Left ventricle myocardium inferior (tissue), 1 donor: ENCODE measurements at places on chromosomes 6 and 20.

DNA sequence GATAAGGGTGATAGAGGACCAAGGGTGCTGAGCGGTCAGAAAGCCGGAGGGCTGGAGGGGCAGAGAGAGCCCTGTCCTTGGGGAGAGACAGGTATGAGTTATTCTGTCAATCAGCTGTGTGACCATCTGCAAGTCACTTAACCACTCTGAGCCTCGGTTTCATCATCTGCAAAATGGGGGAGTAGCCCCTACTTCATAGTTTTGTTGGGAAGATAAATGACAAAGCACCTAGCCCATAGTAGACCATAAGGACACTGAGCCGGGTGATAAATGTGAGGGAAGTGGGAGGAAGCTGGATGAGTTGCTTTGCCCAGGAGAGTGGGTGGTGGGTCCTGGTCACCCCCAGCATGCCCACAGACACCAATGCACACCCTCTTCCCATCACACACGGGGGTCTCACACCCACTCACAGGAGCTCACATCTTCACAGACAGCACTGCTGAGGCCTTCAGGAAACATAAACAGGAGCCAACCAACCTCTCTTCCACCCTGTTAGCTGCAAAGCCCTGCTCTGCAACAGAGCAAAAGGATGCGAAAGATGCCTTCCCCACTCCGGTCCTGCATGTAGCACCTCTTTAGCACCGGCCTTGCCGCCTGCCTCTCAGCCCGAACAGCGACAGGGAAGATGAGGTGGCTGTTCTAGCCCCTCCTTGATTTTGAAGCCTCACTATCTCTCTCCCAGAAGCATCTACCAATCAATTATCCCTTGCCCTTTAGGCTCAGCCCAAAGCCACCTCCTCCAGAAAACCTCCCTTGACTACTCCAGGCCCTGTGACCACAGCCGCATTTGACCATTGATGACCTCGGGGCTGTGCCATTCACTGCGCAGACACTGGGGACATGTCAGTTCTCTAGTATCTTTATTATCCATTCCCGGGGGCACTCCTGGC is 18.9 kb downstream of the SPDEF start:
- no peaks in the 10 kb centered on the region for H3K36me3 ChIP-seq
- DNase-seq, result no peak
- H3K27me3 ChIP-seq, result no peaks in the 10 kb centered on the region
- H3K27ac ChIP-seq, result no peak overlapping the region
- no peaks in the 10 kb centered on the region for H3K4me1 ChIP-seq

GRCh38 chr6:167400482-167401138 is 75.7 kb downstream of the TTLL2 start:
- H3K4me1 ChIP-seq, result no peaks in the 10 kb centered on the region
- H3K27me3 ChIP-seq, result peaks cover 19% of the 10 kb centered on the region
- no peak overlapping the region for H3K27ac ChIP-seq
- no peak for DNase-seq
- H3K4me3 ChIP-seq, result no peak overlapping the region

- H3K27ac ChIP-seq, result no peak overlapping the region
- peaks cover 5% of the 10 kb centered on the region for H3K4me1 ChIP-seq
Measured at GRCh38 chr6:166318649-166319600, 10.7 kb upstream of the PRR18 start.

DNA sequence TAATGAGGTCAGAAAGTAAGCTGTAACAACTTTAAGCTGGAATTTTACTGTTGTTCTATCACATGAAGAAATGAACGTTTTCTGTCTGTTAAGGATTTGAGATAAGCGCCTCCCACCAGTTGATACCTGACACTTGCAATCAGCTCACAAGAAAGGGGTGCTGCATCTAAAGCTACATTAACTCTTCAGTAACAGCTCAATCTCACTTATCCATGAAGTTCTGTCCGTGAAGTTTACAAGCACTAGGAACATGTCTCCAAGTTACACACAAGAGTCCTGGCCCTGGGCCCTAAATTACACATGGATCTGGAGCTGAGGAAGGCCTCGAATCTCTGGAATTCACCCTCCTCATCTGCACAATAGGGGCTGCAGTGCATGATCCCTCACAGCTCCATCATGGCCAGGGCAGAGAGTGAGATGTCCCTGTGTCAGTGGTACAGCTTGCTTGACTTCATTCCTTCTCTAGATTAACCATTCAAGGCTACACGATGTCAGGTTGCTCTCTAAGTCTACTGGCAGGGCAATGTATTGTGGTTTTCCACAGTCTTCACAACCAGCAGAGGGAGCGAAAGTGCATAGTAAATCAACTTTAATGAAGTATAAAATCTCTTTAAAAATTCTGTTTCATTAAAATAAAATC is 182.4 kb upstream of the MCHR2 start:
- no peaks in the 10 kb centered on the region for H3K27me3 ChIP-seq
- H3K4me1 ChIP-seq, result peaks cover 3% of the 10 kb centered on the region
- H3K27ac ChIP-seq, result peak overlapping the region; percentile 68
- no peak overlapping the region for H3K4me3 ChIP-seq
- no peaks in the 10 kb centered on the region for H3K36me3 ChIP-seq
- DNase-seq, result no peak

DNA sequence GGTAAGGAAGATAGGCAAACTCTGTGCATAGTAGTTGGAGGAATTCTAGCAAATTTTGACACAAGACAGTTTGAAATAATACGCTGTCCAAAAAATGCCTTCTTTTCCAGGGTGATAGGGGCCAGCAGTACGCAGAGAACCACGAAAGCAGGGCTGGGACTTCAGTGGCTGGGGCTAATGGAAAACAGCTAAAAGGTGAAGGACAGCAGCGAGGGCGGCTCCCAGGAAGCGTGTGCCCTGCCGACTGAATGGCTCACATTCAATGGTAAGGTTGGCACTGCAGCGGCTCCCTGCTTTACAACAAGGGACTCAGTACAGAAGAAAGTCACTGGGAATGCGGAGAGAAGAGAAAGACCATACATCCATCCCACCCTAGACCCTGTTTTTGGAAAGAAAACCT is 131.1 kb downstream of the MYLK4 start:
- no peak for DNase-seq
- no peak overlapping the region for H3K4me3 ChIP-seq
- no peaks in the 10 kb centered on the region for H3K27me3 ChIP-seq
- no peaks in the 10 kb centered on the region for H3K36me3 ChIP-seq
- no peaks in the 10 kb centered on the region for H3K4me1 ChIP-seq

GRCh38 chr6:41739041-41739440 is 3.6 kb upstream of the TFEB start:
- H3K4me3 ChIP-seq, result no peak overlapping the region
- DNase-seq, result no peak
- H3K36me3 ChIP-seq, result no peaks in the 10 kb centered on the region
- no peaks in the 10 kb centered on the region for H3K27me3 ChIP-seq

GRCh38 chr20:39974966-39975501 is 714.0 kb downstream of the MAFB start:
- DNase-seq, result no peak
- no peak overlapping the region for H3K4me3 ChIP-seq
- no peaks in the 10 kb centered on the region for H3K36me3 ChIP-seq
- no peak overlapping the region for H3K27ac ChIP-seq
- no peaks in the 10 kb centered on the region for H3K27me3 ChIP-seq

GRCh38 chr20:39016041-39016440 is 53.9 kb downstream of the DHX35 start:
- no peak overlapping the region for H3K4me3 ChIP-seq
- no peaks in the 10 kb centered on the region for H3K27me3 ChIP-seq
- H3K27ac ChIP-seq, result no peak overlapping the region

DNA sequence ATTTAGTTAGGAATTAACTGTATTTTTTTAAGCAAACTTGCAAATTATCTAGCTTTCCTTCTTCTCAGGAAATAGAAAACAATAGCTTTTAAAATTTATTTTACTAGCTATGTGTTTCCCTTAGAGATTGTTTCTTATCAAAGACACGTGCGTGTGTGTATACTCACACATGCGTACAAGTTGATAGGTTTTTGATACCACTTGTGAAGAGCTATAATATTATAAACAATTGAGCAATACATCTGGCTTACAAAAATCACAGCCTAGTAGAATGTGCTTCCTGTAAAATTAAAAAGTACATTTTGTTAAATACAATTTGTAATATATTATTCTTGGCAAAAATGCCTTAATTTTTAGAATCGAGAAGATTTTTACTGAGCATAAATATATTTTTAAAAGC is 33.9 kb downstream of the COL12A1 start:
- H3K27me3 ChIP-seq, result no peaks in the 10 kb centered on the region
- H3K4me3 ChIP-seq, result no peak overlapping the region
- peak overlapping the region; percentile 2 for H3K27ac ChIP-seq
- no peak for DNase-seq
- no peaks in the 10 kb centered on the region for H3K36me3 ChIP-seq
- H3K4me1 ChIP-seq, result peaks cover 15% of the 10 kb centered on the region

DNA sequence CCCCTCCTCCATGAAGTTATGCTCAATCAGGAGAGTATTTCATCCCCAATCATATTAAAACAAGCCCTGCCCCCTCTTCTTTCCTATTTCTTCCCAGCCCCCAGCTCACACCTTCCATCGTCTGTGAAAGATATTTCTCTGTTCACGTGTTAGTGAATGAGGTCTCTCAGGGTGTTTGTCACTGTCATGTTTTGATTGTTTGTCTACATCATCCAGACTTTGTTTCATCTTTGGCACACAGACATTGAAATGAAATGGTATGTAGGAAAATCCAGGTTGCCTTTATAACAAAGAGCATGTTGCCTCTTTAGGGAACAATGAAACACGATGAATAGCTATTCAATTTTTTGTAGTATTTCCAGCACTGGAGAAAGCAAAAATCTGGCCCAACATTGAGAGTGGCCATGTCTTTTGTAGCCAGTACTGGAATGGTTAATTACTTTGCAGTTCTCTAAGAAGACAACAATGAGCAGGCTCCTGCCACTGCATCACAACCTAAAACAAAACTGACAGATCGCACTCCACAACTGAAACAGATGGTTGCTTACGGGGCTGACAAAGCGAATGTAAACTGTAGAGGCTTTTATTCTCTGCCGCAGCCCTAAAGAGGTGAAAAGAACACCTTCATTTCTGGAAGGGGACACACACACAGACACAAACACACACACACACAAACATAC is 543.6 kb upstream of the CITED2 start:
- no peaks in the 10 kb centered on the region for H3K27me3 ChIP-seq
- peaks cover 5% of the 10 kb centered on the region for H3K4me1 ChIP-seq
- no peak overlapping the region for H3K27ac ChIP-seq

DNA sequence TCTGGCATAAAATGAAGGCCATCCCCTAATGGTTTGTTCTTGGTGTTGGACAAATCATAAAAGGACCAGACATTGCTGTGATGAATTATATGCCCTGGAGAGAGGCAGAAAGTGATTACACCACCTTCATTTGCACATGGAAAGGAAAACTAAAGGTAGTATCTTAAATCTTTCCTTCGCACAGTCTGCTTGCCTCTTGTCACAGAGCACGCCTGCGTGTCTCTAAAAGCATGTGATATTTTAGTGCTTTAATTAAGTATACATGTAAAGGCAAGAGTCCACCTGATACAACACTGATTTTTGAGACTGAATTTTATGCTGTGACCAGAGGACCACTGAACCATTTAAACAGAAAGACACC is 28.8 kb upstream of the PLAGL1 start:
- no peaks in the 10 kb centered on the region for H3K4me1 ChIP-seq
- no peaks in the 10 kb centered on the region for H3K36me3 ChIP-seq
- DNase-seq, result no peak
- H3K4me3 ChIP-seq, result peak overlapping the region; percentile 54
- H3K27me3 ChIP-seq, result peaks cover 5% of the 10 kb centered on the region
- peak overlapping the region; percentile 25 for H3K27ac ChIP-seq

DNA sequence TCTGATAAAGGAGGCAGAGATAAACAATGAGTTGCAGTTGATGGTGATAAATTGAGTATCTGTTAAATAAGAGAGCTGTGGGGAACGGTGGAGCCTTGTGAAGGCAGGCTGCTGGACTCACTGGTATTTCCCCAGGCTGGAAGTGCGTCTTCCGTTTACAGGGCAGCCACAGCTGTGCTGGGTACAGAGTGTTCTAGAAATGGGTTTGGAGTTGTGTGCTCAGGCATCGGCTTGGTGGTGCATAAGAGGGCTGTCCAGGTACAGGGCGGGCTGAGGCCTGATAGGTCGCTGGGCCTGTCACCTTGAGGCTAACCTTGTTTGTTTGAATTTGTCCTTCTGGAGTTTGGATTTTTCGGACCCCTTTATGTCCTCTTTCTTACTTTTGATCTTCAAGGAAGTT is 39.3 kb downstream of the ARID1B start:
- H3K4me1 ChIP-seq, result peaks cover 95% of the 10 kb centered on the region
- H3K36me3 ChIP-seq, result no peaks in the 10 kb centered on the region
- no peak overlapping the region for H3K4me3 ChIP-seq
- H3K27me3 ChIP-seq, result no peaks in the 10 kb centered on the region
